ENCODE measurements at places on chromosomes 6 and 20.

DNA sequence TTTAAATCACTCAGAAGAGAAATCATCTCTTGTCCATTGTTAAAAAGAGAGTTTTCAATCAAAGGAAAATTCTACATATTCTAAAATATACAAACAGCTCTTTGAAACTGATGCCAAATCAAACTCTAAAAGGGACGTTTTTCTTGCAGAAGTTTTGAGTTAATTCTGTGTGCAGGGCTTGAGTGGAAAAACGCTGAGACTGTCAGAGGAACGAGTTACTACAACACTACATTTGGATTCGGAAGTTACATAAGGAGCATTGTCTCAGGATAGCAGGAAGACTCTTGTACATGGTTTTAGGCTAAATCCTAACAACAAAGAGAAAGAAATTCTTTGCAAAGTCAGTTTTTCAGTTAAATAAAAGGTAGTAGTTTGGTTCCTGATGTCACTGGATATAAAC, 155.7 kb upstream of the SUPT3H start:
- DNase-seq, result no peak

- no peak for DNase-seq
Observed at GRCh38 chr20:55805138-55805537, 200.2 kb downstream of the CBLN4 start.

- peak; percentile 48 for DNase-seq
Observed at GRCh38 chr20:31822421-31823330, 3.5 kb downstream of the MYLK2 start.

GRCh38 chr20:61904456-61904855, 161.2 kb downstream of the TAF4 start:
- no peak for DNase-seq

- peak; percentile 61 for DNase-seq
Observed at GRCh38 chr6:159982731-159983506, 14.0 kb downstream of the IGF2R start.

DNA sequence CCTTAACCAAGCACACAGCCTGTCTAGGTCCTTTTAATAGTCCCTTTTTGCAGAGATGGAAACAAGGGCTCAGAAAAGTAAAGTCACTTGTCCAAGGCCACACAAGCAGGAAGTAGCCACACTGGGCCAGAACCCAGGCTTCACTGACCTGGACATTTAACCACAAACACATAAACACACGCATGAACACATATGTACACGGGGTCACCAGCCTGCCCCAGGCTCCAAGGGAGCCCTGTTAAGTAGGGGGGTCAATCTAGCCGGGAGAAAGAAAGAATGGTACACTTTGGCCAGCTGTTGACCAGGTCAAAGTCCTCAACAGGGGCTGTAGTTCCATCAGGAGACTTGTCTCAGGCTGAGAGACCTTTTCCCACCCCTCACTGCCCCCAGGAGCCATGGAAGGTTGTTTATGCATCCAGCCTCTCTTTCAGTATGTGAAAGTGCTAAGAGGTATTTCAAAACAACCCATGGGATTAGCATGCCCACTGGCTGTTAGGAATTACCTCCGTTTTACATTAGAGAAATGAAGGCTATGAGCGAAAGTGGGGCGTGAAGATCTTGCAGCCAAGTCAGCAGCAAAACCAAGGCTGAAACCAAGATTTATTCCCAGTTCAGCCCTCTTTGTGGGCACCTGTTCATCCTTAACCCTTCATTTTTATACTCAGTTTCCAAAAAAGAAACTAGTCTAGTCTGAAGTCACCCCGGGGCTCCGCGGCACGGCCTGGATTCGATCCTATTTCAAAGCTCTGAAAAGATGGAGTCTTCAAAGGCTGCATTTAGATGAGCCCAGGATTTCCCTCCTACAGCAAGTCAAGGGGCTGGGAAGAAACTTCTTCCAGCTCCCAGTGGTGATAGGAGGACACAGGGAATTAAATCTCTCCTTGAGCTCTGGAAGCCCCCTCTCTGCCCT, 9.8 kb downstream of the SDC4 start:
- DNase-seq, result peak; percentile 40

DNA sequence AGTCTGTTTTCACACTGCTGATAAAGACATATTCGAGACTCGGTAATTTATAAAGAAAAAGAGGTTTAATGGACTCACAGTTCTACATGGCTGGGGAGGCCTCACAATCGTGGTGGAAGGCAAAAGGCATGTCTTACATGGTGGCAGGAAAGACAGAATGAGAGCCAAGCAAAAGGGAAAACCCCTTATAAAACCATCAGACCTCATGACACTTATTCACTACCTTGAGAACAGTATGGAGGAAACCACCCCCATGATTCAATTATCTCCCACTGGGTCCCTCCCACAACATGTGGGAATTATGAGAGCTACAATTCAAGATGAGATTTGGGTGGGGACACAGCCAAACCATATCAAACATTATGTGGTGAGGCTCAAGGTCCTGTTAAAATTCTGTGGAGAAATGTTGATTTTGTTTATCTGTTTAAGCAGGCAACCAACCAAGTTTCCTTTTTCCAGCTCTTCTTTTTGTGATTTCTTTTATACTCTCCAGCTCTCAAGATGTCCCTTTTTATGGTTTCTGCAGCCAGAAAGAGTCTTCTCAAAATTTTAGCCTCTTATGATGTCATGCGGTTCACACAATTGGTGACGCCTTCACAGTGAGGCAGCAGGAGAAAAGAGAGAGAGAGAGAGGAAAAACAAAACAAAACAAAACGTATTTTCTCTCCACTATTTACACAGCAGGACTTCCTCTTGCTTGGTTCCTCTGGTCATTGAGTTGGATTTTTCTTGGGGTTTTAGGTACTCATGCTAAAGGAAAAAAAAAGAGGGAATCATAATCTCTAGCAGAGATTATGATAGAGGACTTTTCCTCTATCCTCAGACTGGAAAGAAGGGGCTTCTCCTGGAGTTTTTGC, 18.0 kb downstream of the AIG1 start:
- no peak for DNase-seq

GRCh38 chr6:43807228-43808061, 37.4 kb downstream of the VEGFA start:
- no peak for DNase-seq
